IPS DF 6.9 (cell line): ENCODE measurements at places on chromosomes 1 and 21.

GRCh38 chr1:205211839-205212536 is 486 bp upstream of the DSTYK start:
- H3K27ac ChIP-seq, result no peak overlapping the region
- H3K27me3 ChIP-seq, result no peaks in the 10 kb centered on the region
- H3K36me3 ChIP-seq, result no peaks in the 10 kb centered on the region
- no peak for DNase-seq
- no peaks in the 10 kb centered on the region for H3K4me1 ChIP-seq

GRCh38 chr1:47213230-47213963 is 18.6 kb downstream of the TAL1 start:
- H3K27me3 ChIP-seq, result peaks cover 2% of the 10 kb centered on the region; the same call in 1 of the 2 replicates
- no peaks in the 10 kb centered on the region for H3K36me3 ChIP-seq
- no peak overlapping the region for H3K27ac ChIP-seq
- no peak overlapping the region for H3K4me3 ChIP-seq

- H3K27me3 ChIP-seq, result no peaks in the 10 kb centered on the region; the same call in 1 of the 2 replicates
- H3K4me3 ChIP-seq, result no peak overlapping the region
- no peaks in the 10 kb centered on the region for H3K36me3 ChIP-seq
- no peak for DNase-seq
Measured at GRCh38 chr1:204572923-204573922, 57.0 kb downstream of the MDM4 start.

DNA sequence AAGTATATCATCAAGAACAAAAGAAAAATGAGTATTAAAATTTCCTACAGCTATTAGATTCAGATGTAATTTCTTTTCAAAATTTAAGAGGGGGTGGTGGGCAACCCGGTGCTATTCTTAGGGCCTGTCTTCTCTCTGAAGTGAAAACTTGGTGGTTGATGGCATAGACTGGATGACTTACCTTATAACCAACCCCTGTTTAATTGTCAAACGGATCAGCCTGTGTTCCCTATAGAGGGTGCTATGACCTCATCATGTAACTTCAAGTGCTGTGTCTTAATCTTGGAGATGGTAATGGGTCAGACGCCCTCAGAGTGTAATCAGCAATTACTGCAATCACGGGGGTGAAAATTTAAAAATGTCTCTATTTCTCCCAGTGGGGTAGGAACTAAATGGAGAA is 176.2 kb downstream of the PCP4 start:
- no peaks in the 10 kb centered on the region for H3K36me3 ChIP-seq
- no peak for DNase-seq
- H3K27me3 ChIP-seq, result no peaks in the 10 kb centered on the region
- H3K27ac ChIP-seq, result no peak overlapping the region
- H3K4me1 ChIP-seq, result no peaks in the 10 kb centered on the region

DNA sequence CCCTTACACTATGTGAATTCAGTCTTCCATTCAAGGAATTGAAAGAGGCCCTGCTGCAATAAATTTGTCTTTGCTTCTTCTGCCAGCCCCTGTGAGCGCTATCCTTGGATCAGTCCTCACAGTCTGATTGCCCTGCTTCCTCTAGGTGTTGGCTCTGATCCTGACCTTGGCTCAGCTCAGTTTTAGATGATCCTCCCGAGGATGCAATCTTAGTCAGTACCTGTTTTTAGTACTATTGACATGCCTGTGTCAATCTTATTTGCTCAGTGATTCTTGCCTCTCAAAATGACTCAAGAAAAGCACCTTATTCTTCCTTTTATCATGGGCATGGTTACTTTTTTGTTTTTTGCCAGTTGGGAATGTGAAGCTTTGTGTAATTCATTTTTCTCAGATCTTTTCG is 101.4 kb upstream of the KCNK1 start:
- H3K27ac ChIP-seq, result no peak overlapping the region
- H3K27me3 ChIP-seq, result no peaks in the 10 kb centered on the region
- H3K36me3 ChIP-seq, result no peaks in the 10 kb centered on the region
- no peak for DNase-seq

- H3K4me1 ChIP-seq, result peaks cover 8% of the 10 kb centered on the region
- DNase-seq, result no peak
- H3K4me3 ChIP-seq, result no peak overlapping the region
- H3K27me3 ChIP-seq, result no peaks in the 10 kb centered on the region
- H3K27ac ChIP-seq, result no peak overlapping the region
Measured at GRCh38 chr21:35508139-35508888, 459.2 kb upstream of the RUNX1 start.

GRCh38 chr1:9181176-9181906 is 52.4 kb upstream of the GPR157 start:
- H3K27me3 ChIP-seq, result peaks cover 3% of the 10 kb centered on the region; the same call in 1 of the 2 replicates
- no peak for DNase-seq
- peak overlapping the region; percentile 63; the same call in 1 of the 2 replicates for H3K4me3 ChIP-seq
- H3K4me1 ChIP-seq, result peaks cover 4% of the 10 kb centered on the region; the same call in 1 of the 2 replicates

DNA sequence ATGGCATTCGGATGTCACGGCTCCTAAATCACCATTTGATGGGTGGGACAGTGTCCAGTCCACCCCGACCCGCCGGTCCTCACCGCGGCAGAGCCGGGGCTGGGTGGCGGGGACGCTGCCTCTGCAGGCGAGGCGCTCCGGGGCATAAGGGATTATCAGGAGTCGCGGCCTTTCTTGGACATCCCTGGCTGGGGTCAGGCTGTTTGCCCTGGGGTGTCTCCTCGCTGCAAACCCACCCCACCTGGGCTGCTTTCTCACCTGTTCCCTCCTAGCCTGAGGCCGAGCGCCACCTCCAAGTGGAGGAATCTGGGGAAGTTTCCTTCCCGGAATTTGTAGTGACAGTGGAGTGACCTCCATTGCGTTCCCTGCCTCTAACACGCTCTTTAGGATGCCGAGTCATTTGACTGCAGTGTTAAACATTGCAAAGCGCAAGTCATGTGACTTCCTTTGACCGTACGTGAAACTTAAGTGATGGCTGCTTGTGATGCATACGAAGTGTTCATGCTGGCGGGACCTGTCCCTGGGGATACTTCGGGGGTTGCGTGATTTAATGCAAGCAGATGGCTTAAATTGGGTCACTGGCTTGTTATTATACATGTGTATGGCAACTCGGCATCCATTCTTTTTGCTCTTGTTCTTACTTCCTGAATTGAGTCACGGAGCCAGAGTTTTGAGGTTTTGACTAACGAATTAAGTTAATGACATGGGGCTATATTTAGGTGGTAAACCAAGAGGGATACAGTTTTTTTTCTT is 536 bp downstream of the LGALS8 start:
- H3K4me1 ChIP-seq, result peaks cover 2% of the 10 kb centered on the region; the same call in 1 of the 2 replicates
- peak overlapping the region; percentile 85 for H3K4me3 ChIP-seq
- H3K27ac ChIP-seq, result no peak overlapping the region
- H3K27me3 ChIP-seq, result 0 out of 2 replicates have a peak, but pooled peaks cover 2% of the 10 kb centered on the region

GRCh38 chr21:32351428-32351827 is 41.4 kb downstream of the URB1 start:
- no peaks in the 10 kb centered on the region for H3K4me1 ChIP-seq
- DNase-seq, result no peak
- no peak overlapping the region for H3K27ac ChIP-seq
- peaks cover 53% of the 10 kb centered on the region for H3K36me3 ChIP-seq

DNA sequence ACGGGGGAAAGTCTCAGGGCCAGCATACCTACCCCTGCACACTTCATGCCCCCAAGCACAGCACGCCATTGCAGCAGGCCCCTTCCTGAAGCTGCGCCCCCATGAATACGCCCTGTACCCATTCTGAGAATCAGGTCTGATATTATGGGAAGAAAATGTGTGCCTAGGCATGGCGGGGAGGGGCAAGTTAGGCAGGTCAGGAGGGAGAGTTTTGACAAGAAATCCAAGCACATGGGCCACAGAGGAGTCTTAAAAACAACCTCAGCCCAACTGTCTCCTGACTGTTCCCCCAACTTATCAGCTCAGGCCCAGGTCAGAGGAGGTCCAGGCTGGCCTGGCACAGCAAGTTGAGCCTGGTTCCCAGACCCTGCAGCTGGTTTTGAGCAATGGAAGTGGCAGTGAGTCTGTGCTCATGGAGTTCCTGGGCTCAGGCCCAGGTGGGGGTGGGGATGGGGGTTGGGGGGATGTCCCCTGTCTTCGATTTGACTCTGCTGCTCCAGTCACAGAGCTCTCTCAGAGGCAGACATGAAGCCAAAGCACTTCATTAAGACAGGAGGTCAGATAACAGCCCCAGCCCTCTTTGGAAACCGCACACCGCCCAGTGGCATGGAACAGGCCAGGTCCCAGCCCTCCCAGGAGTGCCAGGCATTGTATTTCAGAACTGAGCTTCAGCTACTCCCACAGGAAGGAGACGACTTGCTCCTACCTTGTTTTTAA is 20.6 kb upstream of the BCAR3 start:
- no peaks in the 10 kb centered on the region for H3K27me3 ChIP-seq
- H3K27ac ChIP-seq, result no peak overlapping the region
- no peak for DNase-seq
- H3K36me3 ChIP-seq, result no peaks in the 10 kb centered on the region
- H3K4me3 ChIP-seq, result no peak overlapping the region

DNA sequence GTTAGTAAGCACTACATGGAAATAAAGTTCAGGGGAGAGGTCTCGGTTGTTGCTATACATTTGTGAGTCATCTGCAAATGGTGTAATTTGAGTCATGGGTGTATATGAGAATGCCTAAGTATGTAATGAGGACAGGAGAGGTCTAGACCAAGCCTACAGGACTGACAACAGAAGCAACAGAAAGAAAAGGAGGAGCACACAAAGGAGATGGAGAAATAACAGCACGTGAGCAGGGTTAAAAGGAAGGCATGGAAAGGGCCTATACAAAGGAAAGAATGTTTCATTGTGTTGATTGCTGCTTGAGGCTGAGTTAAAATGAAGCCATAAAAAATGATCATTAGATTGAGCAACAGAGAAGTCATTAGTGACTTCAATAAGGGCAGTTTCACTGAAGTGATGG is 28.0 kb upstream of the PRKAA2 start:
- DNase-seq, result no peak
- H3K4me3 ChIP-seq, result no peak overlapping the region
- H3K27ac ChIP-seq, result no peak overlapping the region
- no peaks in the 10 kb centered on the region for H3K36me3 ChIP-seq
